Right ventricle myocardium inferior (tissue), 1 donor: ENCODE measurements at places on chromosomes 16 and 17. TPM values are rescaled to one million over a fixed set of nuclear protein-coding genes. Genes with fewer than 3 reads are reported as not detected.

DNA sequence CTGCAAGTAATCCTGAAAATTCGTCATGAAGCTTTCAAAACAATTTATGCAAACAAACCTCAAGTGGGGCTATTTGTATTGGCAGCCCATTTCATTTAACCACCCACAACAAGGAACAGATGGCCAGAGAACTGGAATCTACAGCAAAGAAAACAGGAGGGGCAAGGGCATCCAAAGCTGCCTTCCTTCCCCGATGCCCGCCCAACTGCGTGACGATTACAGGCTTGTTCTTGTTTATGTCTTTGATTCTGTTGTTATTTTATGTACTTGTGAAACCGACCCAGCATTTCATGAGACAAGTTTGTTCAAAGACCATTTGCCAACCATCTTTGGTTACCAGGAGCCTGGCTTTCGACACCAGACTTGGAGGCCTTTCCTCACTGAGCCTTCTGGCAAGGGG lies 59.1 kb upstream of the IRX6 start:
- DNase-seq, result no peak

DNA sequence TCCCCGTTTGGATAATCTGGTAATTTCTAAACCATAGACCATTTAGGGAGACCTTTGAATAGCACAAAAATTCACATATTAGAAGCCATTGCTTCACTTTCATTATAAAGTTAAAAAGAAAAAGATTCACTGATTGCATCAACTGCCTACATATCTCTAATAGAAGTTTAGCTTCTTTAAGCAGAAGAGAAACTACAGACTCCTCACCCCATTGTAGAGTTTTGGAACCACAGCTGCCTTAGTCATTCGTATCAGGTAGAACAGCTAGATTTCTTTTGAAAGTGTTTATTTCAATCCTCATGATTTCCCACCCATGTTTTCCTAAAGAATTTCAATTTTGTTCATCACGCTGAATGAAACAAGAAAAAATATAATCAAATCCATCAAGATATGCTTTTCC lies 144.8 kb downstream of the CDH8 start:
- DNase-seq, result no peak

- no peak for DNase-seq
These were observed 452.2 kb upstream of the EEF2KMT start for GRCh38 chr16:5549802-5550201.

- no peak for DNase-seq
These were observed 4.3 kb downstream of the MPO start for GRCh38 chr17:58276423-58276822.

- DNase-seq, result no peak
These were observed 106.2 kb downstream of the PHKB start for GRCh38 chr16:47567321-47567720.

RNF135 gene
- 5.7 TPM for total RNA-seq

TLCD3B gene
- not detected for total RNA-seq
